T-cell (primary cell): ENCODE measurements at places on chromosomes 4 and X. TPM values are rescaled to one million over a fixed set of nuclear protein-coding genes. Genes with fewer than 3 reads are reported as not detected.

PKD2 gene
- 8.7 TPM for total RNA-seq

CT45A1 gene
- total RNA-seq, result not detected

ATP2B3 gene
- total RNA-seq, result not detected

FGF13 gene
- not detected for total RNA-seq

HTN1 gene
- total RNA-seq, result not detected

GSX2 gene
- not detected for total RNA-seq

TAF7L gene
- total RNA-seq, result not detected

DNA sequence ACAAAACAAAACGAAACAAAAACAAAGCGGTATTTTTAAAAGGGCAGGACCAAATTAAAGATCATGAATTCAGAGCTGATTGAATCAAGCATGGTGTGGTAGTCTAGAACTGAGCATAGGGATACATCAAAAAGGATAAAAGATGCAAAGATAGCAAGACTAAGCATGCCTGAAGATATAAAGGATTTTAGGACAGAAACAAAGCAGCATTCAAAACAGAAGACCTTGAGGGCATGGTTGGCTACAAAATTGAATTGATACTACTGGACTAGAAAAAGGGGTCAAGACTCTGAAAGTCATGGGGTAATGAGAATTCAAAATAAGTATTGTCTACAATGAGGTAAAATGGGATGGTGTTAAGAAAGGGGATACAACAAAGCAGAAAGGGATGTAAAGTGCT, 41.6 kb downstream of the RAB33A start:
- no peaks in the 10 kb centered on the region for H3K27me3 ChIP-seq
- no peak overlapping the region for H3K27ac ChIP-seq
- H3K4me1 ChIP-seq, result no peaks in the 10 kb centered on the region
- no peak overlapping the region for H3K4me3 ChIP-seq

DNA sequence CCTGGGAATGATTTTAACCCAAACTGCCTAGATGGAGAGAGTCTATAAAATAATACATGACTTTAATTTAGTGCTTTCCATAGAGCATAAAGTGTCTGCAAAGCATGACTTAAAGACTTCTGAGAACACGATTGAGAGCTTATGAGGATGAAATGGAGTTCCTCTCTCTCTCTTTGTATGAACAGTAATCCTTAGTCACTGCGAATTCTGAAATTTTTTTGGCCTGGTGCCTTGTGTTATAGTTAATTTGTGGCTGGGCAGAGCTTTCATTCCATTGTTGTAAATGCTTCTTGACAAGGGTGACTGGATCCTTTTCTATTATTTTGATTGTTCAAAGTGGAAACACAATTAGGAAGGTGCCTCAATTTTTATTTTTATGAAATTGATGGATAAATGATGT, 179.5 kb downstream of the CEP135 start:
- no peak for DNase-seq
- H3K27ac ChIP-seq, result no peak overlapping the region
- no peak overlapping the region for H3K4me3 ChIP-seq
- H3K4me1 ChIP-seq, result no peaks in the 10 kb centered on the region

DNA sequence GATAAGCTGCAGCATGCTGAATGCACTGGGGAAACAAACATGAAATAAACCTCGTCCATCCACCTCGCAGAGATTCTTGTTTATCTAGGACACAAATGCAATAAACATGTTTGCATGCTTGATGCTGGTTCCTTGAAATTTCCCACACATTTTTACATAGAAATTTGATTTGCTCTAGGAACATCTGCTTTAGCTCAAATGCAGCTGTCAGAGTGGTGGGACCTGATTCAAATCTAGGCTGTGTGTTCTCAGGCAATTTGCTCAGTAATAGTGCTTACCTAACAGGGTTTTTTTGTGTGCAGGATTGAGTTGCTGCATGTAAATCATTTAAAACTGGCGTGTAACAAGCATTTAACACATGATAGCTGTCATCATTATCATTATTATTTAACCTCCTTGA, 293.1 kb downstream of the QDPR start:
- no peaks in the 10 kb centered on the region for H3K27me3 ChIP-seq
- no peak for DNase-seq
- no peak overlapping the region for H3K27ac ChIP-seq
- no peaks in the 10 kb centered on the region for H3K36me3 ChIP-seq
- H3K4me1 ChIP-seq, result no peaks in the 10 kb centered on the region

DNA sequence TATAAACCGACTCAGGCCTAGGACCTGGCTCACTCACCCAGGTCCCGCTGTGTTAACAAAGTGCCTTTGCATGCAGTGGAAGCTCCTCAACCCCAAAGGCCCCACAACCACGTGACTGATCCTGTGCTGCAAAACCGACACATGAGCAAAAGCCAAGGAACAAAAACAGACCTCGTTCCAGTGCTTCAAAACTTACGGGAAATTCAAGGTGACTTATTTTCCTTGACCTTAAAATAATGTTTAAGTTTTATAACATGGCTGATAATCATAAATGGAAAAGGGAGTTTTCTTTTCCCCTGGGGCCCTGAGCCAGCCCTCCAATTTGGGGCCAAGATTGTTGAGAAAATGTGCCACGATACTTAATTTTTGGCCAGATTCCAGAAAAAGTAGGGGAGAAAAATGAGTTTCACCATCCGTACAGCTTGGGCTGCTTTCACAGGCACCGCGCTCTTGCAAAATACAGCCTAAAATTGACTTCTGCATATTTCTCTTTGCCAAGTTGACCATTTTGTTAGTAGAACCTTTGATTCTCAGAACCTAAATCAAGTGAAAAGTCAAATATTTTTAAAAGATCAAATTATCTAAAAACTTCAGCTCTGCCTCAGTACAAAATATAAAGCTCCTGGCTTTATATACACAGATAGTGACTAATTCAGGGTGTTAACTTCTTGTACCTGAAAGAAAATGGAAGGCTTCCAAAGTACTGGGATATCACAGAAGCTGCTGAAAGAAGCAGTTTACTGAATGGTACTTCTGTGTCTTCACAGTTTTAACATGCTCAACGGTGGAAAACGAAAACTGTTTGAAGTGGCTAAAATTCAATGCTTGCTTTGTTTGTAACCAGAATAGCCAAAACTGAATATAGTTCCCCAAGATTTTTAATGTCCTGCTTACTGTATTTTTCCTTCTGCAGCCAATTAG, 93.8 kb downstream of the APBB2 start:
- no peak overlapping the region for H3K4me3 ChIP-seq
- no peaks in the 10 kb centered on the region for H3K4me1 ChIP-seq
- H3K36me3 ChIP-seq, result no peaks in the 10 kb centered on the region
- no peak overlapping the region for H3K27ac ChIP-seq
- no peaks in the 10 kb centered on the region for H3K27me3 ChIP-seq

DNA sequence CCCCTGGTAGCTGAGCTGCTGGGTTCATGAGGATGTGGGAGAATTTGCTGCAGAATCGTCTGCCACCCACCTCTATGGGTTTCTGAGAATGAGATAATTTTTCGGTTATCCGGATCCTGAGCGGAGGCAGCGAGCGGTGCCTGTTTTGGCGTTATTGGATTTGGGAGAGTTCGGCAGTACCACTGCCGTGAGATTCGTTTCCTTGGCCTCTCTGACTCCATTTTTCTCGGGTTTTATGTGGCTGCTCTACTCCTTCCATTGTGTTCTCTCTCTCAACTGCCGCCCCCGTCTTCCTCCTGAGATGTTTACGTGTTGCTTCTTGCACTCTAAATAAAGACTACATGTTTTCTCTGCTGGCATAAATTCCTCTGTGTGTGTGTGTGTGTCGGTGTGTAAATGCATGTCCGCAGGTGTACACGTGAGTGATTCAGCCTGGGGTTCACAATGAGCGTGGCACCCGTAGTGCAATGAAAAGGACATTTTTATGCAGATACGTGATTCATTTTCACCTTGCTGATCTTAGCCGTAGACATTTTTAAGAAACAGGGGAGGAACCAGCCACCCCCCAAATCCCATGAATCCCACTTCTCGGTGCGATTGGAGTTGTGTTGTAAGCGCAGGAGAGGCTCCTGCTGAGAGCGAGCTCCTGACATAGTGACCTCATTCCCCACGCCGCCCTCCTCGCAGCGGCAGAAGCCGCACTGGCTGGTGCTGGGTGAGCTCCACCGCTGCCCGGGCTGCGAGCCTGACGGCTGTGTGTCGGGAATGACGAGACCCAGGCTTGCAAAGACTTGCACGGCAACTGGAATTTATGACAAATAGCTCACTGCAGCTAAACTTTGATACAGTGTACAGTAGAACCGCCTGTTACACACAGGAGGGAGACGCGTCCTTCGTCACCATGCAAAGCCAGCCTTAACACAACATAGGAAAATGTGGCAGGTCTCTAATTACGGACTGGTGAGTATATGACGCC, 82.2 kb downstream of the STOX2 start:
- H3K36me3 ChIP-seq, result no peaks in the 10 kb centered on the region
- no peak overlapping the region for H3K4me3 ChIP-seq
- H3K4me1 ChIP-seq, result no peaks in the 10 kb centered on the region
- no peaks in the 10 kb centered on the region for H3K27me3 ChIP-seq
- no peak for DNase-seq

DNA sequence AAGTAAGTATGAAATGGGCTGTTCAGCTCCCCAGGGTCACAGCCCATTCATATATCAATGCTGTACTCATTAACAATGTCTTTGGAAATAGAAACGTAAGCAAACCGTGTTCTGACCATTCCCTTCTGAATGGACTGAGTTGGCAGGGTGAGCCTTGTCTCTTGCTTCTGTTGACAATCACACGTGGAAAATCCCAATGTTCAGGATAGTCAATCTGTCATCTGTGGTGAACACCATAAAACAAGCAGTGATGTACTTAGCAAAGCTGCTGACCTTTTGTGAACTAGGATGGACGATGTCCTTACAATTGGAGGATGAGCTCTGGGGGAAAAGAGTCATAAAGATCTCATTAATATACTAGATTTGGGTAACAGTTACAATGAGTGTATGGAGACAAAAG, 109.6 kb upstream of the PAQR3 start:
- no peaks in the 10 kb centered on the region for H3K4me1 ChIP-seq
- H3K27ac ChIP-seq, result no peak overlapping the region
- H3K36me3 ChIP-seq, result no peaks in the 10 kb centered on the region
- DNase-seq, result no peak

- no peaks in the 10 kb centered on the region for H3K36me3 ChIP-seq
- no peak for DNase-seq
- H3K27ac ChIP-seq, result no peak overlapping the region
- no peaks in the 10 kb centered on the region for H3K4me1 ChIP-seq
Measured at GRCh38 chr4:3251691-3252479, 2.9 kb downstream of the MSANTD1 start.

DNA sequence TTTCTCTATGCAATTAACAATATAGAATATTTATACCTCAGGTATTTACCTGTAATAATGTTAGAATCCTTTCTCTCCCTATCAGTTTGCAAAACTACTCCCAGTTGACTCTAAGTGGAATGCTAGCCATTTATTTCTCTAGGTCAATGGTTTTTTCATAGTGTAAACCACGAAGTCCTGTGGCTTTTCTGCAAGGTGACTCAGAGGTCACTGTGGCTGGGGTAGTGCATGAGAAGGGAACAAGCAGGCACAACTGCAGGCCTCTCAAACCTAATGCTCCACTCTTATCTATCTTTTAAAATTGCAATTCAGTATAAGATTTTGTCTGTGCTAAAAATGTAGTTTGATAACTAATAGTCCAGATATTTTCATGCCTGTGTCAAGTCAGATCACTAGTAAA, 159.4 kb downstream of the ANTXR2 start:
- H3K27ac ChIP-seq, result no peak overlapping the region
- no peak for DNase-seq
- H3K36me3 ChIP-seq, result no peaks in the 10 kb centered on the region
- H3K27me3 ChIP-seq, result no peaks in the 10 kb centered on the region
- H3K4me1 ChIP-seq, result no peaks in the 10 kb centered on the region

DNA sequence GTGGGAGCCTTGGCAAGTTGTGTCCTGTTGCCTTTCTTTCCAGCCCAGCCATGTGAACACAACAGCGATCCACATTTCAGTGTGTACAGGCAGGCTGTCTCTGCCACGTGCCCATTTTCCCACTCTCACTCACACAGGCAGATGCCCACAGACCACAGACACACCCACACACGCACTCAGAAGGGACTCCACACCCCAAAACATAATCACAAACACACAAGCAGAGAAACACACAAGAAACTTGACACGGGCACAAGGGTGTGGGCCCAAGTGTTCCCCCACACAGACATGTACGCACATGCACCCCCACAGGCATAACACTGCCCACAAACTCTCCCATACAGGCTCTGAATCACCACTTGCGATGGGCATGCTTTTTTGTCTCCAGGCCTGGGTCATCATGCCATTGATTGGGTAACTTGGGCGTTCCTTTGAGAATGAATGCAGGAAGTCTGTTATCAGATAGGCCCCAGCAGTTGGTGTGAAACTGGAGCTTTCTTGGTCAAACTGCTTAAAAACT, 84.3 kb downstream of the NBDY start:
- peak overlapping the region; percentile 19 for H3K4me3 ChIP-seq
- peaks cover 5% of the 10 kb centered on the region for H3K4me1 ChIP-seq
- H3K27me3 ChIP-seq, result no peaks in the 10 kb centered on the region

GRCh38 chrX:75968293-75968692, 183.2 kb upstream of the MAGEE2 start:
- no peak overlapping the region for H3K27ac ChIP-seq
- DNase-seq, result no peak
- no peaks in the 10 kb centered on the region for H3K27me3 ChIP-seq
- no peaks in the 10 kb centered on the region for H3K4me1 ChIP-seq

DNA sequence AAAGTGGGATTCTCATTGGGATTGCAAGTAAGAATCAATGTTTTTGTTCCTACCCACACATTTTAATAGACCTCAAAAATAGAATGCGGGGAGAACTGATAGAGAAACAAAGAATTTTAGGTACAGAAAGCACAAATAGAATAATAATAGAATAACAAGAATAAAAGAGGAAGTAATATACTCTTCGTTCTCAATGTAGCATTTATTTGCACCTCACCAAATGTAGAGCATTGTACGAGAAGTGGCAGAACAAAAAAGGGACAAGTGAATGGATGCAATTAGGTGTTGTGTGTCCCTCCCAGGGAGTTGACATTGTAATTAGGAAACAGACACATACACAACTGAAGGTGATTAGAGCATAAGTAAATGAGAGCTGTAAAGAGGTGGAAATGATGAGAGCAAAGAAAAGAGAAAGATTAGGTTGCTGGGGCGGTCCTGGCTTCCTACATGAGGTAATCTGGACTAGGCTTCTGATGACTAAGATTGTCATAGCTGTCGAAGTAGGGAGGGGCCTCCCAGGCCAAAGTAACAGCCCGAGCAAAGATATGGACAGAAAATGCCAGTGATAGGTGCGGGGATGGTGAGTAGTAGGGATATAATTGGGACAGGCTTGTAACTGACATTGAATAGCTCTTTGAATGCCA, 10.4 kb downstream of the RAB9A start:
- no peak for DNase-seq
- peaks cover 32% of the 10 kb centered on the region for H3K4me1 ChIP-seq
- no peaks in the 10 kb centered on the region for H3K27me3 ChIP-seq

DNA sequence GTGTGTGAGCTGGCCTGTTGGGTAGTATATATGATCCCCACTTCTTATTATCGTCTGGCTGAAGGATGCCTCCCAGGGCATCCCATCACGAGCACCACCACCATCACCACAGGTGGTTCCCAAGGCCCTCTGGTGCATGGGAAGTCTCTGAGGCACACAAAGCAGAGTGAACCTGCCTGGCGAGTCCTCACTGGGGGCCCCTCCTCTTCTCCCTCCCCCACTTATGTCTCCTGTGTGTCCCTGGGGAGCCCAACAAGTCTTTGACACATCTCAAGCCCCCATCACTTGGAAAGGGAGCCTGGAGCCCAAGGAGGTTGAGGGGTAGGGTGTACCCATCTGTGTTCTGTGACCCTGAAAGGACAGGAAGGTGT, 45.5 kb upstream of the NKX1-1 start:
- H3K27ac ChIP-seq, result no peak overlapping the region
- no peaks in the 10 kb centered on the region for H3K36me3 ChIP-seq
- no peaks in the 10 kb centered on the region for H3K4me1 ChIP-seq
- peaks cover 45% of the 10 kb centered on the region for H3K27me3 ChIP-seq
- H3K4me3 ChIP-seq, result no peak overlapping the region
